ENCODE measurements at places on chromosomes 5 and 9. TPM values are rescaled to one million over a fixed set of nuclear protein-coding genes. Genes with fewer than 3 reads are reported as not detected.

DNA sequence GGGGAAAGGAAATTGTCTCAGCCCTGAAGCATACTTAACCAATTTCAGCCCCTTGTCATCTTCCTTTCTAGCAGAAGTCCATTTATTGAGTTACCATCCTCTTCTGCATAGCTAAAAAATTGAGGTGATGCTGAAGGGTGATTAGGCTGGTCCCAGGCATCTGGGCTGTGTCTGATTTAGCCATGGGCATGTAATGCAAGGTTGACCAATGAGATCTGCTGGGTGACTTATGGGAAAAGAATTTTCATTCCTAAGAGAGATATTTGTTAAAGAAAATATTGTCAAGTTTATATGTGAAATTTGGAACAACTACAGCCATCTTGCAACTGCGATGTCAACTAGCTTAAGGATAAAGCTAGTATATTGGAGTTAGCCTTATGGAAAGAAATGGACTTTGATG, 5.1 kb downstream of the ITGA2 start:
- no peak overlapping the region for H3K4me3 ChIP-seq
- H3K27ac ChIP-seq, result no peak overlapping the region
- no peaks in the 10 kb centered on the region for H3K36me3 ChIP-seq
- no peaks in the 10 kb centered on the region for H3K27me3 ChIP-seq
- no peak for DNase-seq

GRCh38 chr5:109953761-109954160, 264.0 kb downstream of the MAN2A1 start:
- no peak overlapping the region for H3K4me3 ChIP-seq
- H3K36me3 ChIP-seq, result no peaks in the 10 kb centered on the region
- no peak overlapping the region for H3K27ac ChIP-seq
- DNase-seq, result no peak
- H3K27me3 ChIP-seq, result no peaks in the 10 kb centered on the region

DNA sequence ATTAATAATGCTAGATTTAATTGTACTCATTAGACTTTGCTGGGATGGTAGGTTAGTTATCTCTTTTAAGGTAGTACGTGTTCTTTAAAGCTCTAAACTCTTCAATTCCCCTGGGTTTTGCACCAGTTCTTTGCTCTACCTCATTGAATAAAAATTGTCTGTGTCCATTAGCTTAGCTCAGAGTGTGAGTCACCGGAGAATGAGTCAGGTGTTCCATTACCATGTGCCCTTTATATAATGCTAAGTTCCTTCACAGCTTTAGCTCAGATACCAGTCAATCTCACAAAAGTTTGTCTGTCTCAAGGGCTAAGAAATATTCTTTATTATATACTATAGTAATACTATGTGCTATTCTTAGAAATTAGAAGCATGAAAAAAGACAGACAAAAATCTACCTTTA, 339.4 kb downstream of the PRELID2 start:
- no peaks in the 10 kb centered on the region for H3K36me3 ChIP-seq
- H3K4me3 ChIP-seq, result no peak overlapping the region
- H3K27ac ChIP-seq, result no peak overlapping the region
- H3K4me1 ChIP-seq, result no peaks in the 10 kb centered on the region

DNA sequence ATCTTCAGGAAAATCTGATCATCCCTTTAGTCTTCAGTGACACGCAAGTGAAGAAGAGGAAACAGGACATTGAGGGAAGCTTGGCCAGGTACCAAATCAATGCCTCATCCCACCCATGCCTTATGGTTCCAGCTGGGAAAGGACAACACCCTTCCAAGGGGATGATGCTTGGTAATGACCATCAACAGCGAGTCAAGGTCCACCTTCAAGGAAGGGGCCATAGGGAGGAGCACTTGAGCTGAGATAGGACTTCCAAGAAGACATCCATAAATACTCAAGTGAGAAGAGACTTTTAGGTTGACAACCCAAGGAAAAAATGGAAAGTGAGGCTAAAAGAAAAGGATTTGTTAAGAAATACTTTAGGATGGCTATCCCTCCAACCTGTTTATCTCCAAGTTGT, 27.1 kb upstream of the GAS1 start:
- H3K27ac ChIP-seq, result no peak overlapping the region
- peaks cover 9% of the 10 kb centered on the region for H3K27me3 ChIP-seq
- no peak overlapping the region for H3K4me3 ChIP-seq

- H3K4me1 ChIP-seq, result no peaks in the 10 kb centered on the region
- no peak overlapping the region for H3K27ac ChIP-seq
- DNase-seq, result peak; percentile 69
- no peaks in the 10 kb centered on the region for H3K27me3 ChIP-seq
- H3K4me3 ChIP-seq, result no peak overlapping the region
Measured at GRCh38 chr5:119435436-119436132, 16.7 kb upstream of the HSD17B4 start.

- no peak for DNase-seq
- no peaks in the 10 kb centered on the region for H3K27me3 ChIP-seq
Measured at GRCh38 chr5:57332361-57332760, 150.2 kb downstream of the ACTBL2 start.

DNA sequence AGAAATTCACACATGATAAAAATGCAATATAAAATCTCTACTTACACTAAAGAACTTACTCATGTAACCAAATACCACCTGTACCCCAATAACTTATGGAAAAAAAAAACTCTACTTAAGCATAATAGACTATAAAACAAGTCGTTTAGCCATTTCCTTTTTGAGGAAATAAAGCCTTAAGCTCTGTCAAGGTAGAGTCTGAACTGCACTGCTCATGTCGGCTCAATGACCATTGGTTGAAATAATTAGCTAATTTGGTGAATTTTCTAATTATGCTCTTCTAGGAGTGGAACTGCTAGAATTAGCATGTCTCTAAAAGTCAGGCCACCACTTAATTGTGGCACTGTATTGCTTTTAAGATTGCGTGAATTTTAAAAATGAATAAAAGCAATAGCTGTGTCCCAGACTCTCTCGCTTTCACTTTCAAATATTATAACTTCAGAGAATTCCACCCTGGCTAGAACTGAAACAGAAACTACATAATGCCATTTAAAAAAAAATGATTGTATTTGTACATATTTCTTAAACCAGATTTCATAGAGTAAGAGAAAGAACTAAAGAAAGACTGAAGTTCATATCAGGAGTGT, 113.0 kb upstream of the PCA3 start:
- H3K4me1 ChIP-seq, result peaks cover 14% of the 10 kb centered on the region
- no peak overlapping the region for H3K27ac ChIP-seq
- H3K27me3 ChIP-seq, result no peaks in the 10 kb centered on the region
- no peak for DNase-seq
- no peaks in the 10 kb centered on the region for H3K36me3 ChIP-seq

DNA sequence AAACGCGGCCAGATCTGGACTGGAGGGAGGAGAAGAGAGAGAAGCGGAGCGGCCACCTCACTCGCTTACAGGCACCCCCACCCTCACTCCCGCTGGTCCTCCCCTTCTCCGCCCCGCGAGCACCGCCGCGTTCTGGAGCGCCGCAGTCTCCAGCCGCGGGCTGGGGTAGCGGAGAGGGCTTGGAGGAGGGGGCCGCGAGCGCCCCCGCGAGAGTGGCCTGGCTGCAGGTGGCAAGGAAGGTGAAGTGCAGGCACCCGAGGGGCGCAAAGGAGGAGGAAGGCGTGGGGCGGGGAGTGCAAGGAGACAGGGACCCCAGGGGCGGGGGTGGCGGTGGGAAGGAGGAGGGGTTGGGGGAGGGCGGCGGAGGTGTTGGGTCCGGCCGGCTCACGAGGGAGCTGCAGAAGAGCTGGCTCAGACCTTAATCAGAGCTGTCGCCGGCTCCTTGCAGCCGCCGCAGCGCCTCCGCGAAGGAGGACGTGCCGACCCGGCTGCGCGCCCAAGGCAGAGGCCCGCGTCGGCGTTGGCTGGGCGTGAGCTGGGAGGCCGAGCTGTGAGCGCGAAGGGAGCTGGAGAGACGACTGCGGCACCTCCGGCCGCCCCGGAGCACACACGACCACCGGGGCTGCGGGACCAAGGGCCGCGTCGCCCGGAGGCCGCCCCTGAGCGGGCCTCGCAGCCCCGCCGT, at the start of gene DMRT3:
DMRT3 (plus strand) TSS at position 398 of the 685 bp plus-strand sequence. CDS start 347 bp downstream, outside the sequence.
- H3K4me1 ChIP-seq, result peaks cover 4% of the 10 kb centered on the region
- no peaks in the 10 kb centered on the region for H3K36me3 ChIP-seq
- no peak within 1 kb of the TSS for H3K4me3 ChIP-seq
- peaks cover 50% of the 10 kb centered on the region for H3K27me3 ChIP-seq

- H3K36me3 ChIP-seq, result no peaks in the 10 kb centered on the region
- no peak overlapping the region for H3K4me3 ChIP-seq
- DNase-seq, result no peak
- H3K27me3 ChIP-seq, result no peaks in the 10 kb centered on the region
Measured at GRCh38 chr9:122479062-122479461, 1.3 kb upstream of the OR1J1 start.

DNA sequence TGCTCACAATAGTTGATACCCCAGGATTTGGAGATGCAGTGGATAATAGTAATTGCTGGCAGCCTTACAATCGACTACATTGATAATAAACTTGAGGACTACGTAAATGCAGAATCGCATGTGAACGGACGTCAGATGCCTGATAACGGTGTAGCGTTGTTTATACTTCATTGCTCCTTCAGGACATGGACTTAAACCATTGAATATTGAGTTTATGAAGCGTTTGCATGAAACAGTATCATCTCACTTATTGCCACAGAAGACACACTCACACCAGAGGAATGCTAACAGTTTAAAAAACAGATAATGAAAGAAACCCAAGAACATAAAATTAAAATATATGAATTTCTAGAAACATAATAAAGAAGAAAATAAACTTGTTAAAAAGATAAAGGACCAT, 101.6 kb downstream of the GABBR2 start:
- no peak overlapping the region for H3K4me3 ChIP-seq
- H3K27ac ChIP-seq, result no peak overlapping the region
- H3K4me1 ChIP-seq, result no peaks in the 10 kb centered on the region
- H3K36me3 ChIP-seq, result no peaks in the 10 kb centered on the region

DNA sequence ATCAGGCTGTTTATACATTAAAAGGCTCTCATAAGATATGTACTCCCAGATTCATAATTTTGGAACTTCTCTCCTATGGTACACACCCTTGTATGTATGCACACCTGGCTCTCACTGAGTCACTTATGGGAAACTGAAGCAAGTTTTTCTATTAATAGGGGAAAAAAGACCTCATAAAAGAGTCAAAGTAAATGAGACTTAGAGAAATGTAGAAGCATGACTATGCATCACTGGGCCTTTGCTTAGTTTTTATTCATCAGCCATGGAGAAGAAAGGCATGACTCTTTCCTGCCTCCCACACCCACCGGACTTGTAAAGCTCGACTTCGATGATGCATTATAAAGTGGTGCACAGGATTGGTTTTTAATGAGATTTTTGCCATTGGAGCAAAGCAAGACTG, 28.2 kb downstream of the MTAP start:
- no peak overlapping the region for H3K4me3 ChIP-seq
- H3K27ac ChIP-seq, result no peak overlapping the region
- H3K27me3 ChIP-seq, result no peaks in the 10 kb centered on the region
- H3K36me3 ChIP-seq, result peaks cover 21% of the 10 kb centered on the region
- no peak for DNase-seq

Gene MCCC2
- 63.8 TPM for total RNA-seq

Gene LCNL1
- total RNA-seq, result 0.20 TPM
